ENCODE measurements at places on chromosomes 12 and 14.

- DNase-seq = no peak
Observed at GRCh38 chr14:90287791-90288190, 31.4 kb downstream of the PSMC1 start.

- peak; percentile 49 for DNase-seq
Observed at GRCh38 chr12:5220835-5221234, 177.2 kb downstream of the KCNA5 start.

- DNase-seq = no peak
Observed at GRCh38 chr12:130016194-130016593, 112.4 kb upstream of the TMEM132D start.

DNA sequence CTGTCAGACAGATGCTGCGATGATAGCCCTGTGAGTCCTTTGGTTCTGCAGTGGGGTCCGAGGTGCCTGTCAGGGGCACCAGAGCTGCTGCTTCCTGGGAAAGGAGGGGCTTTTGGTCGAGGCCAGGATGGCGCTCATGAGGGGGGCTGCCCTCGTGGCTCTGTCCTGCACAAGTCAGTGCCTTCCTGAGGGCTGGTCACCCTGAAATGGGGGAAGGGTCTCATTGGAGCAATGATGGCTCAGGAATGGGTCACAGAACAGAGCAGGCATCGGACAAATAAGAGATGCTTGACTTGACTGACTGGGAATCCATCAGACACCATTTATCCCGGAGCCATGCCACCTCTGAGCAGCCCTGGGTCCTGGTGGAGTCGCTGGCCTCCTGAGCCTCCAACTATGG lies 121.9 kb downstream of the ADGRD1 start:
- DNase-seq = no peak

GRCh38 chr14:104967386-104968152 lies 10.6 kb downstream of the AHNAK2 start:
- no peak for DNase-seq

GRCh38 chr14:64253672-64254071 lies 40.5 kb downstream of the ESR2 start:
- DNase-seq = no peak

DNA sequence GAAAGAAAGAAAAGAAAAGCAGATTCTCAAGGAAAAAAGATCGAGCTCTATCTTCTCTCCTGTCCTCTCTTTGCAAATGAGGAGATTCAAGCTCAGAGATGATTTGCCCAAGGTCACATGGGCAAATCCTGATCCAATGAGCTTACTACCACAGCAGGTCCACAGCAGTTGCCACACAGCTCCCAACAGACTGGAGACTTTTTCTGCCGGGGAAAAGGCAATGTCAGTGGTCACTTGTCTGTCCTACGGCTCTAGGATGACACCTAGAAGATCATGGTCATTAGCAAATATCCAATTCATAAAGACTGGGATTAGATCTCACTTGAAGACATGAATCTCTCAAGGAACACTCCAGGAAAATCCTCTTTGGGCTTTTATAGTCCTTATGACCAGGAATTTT lies 58.8 kb downstream of the TTC7B start:
- DNase-seq = no peak

DNA sequence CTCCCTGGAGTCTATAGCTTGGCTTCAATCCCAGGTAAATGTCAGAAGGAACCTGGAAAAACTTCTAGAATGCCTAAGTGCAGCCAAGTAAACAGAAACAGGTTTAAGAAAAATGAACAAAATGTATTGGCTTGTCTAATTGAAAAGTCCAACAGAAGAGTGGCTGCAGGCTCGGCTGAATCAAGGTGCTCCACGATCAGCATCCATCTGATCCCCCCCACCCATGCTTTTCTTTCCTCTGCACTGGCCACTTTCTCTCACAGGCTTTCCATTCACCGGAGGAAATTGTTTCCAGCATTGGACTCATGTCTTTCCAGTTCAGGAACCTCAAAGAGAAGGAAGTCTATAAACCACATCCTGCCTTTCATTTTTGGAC lies 42.0 kb upstream of the C14orf180 start:
- DNase-seq = no peak
